ENCODE measurements at places on chromosomes 6 and 20. TPM values are rescaled to one million over a fixed set of nuclear protein-coding genes. Genes with fewer than 3 reads are reported as not detected.

- DNase-seq = no peak
- H3K36me3 ChIP-seq = no peaks in the 10 kb centered on the region
- H3K4me1 ChIP-seq = peaks cover 5% of the 10 kb centered on the region
- no peak overlapping the region for H3K27ac ChIP-seq
- no peaks in the 10 kb centered on the region for H3K27me3 ChIP-seq
Measured at GRCh38 chr6:36651659-36652379, 26.7 kb upstream of the CDKN1A start.

- peaks cover 5% of the 10 kb centered on the region for H3K4me1 ChIP-seq
- DNase-seq = no peak
- no peak overlapping the region for H3K4me3 ChIP-seq
- H3K27ac ChIP-seq = no peak overlapping the region
- peaks cover 47% of the 10 kb centered on the region for H3K27me3 ChIP-seq
Measured at GRCh38 chr20:951384-952169, 35.4 kb upstream of the ANGPT4 start.

- H3K27ac ChIP-seq = no peak overlapping the region
- no peaks in the 10 kb centered on the region for H3K36me3 ChIP-seq
- no peaks in the 10 kb centered on the region for H3K4me1 ChIP-seq
- no peak overlapping the region for H3K4me3 ChIP-seq
- DNase-seq = no peak
Measured at GRCh38 chr6:52293067-52293466, 8.5 kb upstream of the MCM3 start.

The SYNDIG1 gene
- not detected for total RNA-seq

The WDR27 gene
- 20.5 TPM for total RNA-seq

GRCh38 chr20:63823691-63824311 is 7.3 kb downstream of the ZBTB46 start:
- no peak overlapping the region for H3K4me3 ChIP-seq
- no peaks in the 10 kb centered on the region for H3K36me3 ChIP-seq
- no peaks in the 10 kb centered on the region for H3K27me3 ChIP-seq
- H3K4me1 ChIP-seq = no peaks in the 10 kb centered on the region
- H3K27ac ChIP-seq = no peak overlapping the region
- no peak for DNase-seq

DNA sequence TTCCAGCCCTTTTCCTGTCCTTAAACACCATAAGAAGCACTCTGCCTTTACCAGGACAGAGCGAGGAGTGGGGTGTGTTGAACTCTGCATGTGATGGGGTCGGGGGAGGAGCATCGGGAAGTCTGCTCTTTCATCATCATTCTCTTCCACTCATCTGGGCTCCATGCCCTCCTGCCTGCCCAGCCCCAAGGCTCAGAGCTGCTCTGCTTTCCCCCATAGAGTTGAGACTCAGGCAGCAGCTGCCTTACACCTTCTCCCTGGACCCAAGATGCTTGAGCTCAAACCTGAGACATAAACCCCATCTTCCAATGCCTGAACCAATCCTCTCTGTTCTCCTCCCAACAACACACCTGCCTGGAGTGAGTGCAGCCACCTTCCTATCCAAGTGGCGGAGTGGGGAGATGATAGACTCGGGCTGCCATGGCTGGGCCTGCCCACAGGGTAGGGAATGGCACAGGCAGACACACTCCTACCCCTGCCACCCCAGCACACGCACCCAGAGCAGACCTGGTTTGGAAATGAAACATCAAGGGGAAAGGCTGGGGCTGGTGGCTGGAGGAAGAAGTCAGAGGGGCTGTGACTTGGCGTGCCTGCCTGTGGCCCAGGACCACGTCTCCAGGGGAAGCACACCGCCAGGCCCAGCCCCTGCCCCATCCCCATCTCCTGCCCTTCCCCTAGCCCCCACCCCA is 28.4 kb downstream of the TFEB start:
- peaks cover 66% of the 10 kb centered on the region for H3K4me1 ChIP-seq
- H3K27ac ChIP-seq = peak overlapping the region; percentile 81
- no peak overlapping the region for H3K4me3 ChIP-seq
- H3K36me3 ChIP-seq = no peaks in the 10 kb centered on the region
- DNase-seq = no peak
- H3K27me3 ChIP-seq = no peaks in the 10 kb centered on the region

GRCh38 chr20:8721098-8721497 is 347.8 kb upstream of the PLCB4 start:
- no peak overlapping the region for H3K27ac ChIP-seq
- no peaks in the 10 kb centered on the region for H3K36me3 ChIP-seq
- no peak for DNase-seq
- H3K4me1 ChIP-seq = no peaks in the 10 kb centered on the region

The FOXA2 gene
- total RNA-seq = 0.13 TPM

The RAET1G gene
- total RNA-seq = 14.9 TPM

The PREX1 gene
- total RNA-seq = 25.9 TPM

- no peak overlapping the region for H3K27ac ChIP-seq
- H3K4me3 ChIP-seq = no peak overlapping the region
- DNase-seq = no peak
Measured at GRCh38 chr20:24519476-24519875, 50.0 kb downstream of the SYNDIG1 start.

GRCh38 chr6:140252099-140252498 is 877.7 kb upstream of the CITED2 start:
- no peaks in the 10 kb centered on the region for H3K4me1 ChIP-seq
- no peaks in the 10 kb centered on the region for H3K27me3 ChIP-seq
- H3K4me3 ChIP-seq = no peak overlapping the region
- DNase-seq = no peak
- no peak overlapping the region for H3K27ac ChIP-seq
- no peaks in the 10 kb centered on the region for H3K36me3 ChIP-seq

The PTCRA gene
- not detected for total RNA-seq

GRCh38 chr20:44785768-44786167 is 24.6 kb downstream of the RIMS4 start:
- no peak overlapping the region for H3K27ac ChIP-seq
- H3K4me3 ChIP-seq = no peak overlapping the region
- H3K4me1 ChIP-seq = no peaks in the 10 kb centered on the region

DNA sequence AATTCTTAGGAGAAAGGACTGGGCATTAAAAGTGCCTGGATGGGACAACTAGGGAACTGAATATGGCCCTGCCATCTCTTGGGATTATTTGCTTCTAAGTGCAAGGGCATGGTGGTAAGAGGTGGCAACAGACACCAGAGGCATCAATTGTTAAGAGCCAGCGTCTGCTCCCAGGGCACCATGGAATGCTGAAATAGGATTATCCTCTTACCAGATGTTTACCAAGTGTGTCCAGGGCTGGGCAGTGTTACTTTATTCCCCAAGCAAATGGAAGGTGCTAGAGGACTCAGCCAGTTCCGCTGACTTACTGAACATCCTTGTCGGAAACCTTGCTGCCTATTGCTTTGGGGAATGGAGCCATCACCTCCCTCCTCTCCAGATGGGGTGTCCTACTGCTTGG is 273.6 kb upstream of the SUPT3H start:
- H3K4me3 ChIP-seq = no peak overlapping the region
- no peaks in the 10 kb centered on the region for H3K27me3 ChIP-seq
- H3K27ac ChIP-seq = no peak overlapping the region
- H3K36me3 ChIP-seq = no peaks in the 10 kb centered on the region
- H3K4me1 ChIP-seq = peaks cover 5% of the 10 kb centered on the region

- H3K4me3 ChIP-seq = no peak overlapping the region
- H3K27ac ChIP-seq = no peak overlapping the region
- H3K4me1 ChIP-seq = no peaks in the 10 kb centered on the region
- H3K27me3 ChIP-seq = no peaks in the 10 kb centered on the region
Measured at GRCh38 chr20:35866418-35867202, 87.7 kb downstream of the SCAND1 start.

DNA sequence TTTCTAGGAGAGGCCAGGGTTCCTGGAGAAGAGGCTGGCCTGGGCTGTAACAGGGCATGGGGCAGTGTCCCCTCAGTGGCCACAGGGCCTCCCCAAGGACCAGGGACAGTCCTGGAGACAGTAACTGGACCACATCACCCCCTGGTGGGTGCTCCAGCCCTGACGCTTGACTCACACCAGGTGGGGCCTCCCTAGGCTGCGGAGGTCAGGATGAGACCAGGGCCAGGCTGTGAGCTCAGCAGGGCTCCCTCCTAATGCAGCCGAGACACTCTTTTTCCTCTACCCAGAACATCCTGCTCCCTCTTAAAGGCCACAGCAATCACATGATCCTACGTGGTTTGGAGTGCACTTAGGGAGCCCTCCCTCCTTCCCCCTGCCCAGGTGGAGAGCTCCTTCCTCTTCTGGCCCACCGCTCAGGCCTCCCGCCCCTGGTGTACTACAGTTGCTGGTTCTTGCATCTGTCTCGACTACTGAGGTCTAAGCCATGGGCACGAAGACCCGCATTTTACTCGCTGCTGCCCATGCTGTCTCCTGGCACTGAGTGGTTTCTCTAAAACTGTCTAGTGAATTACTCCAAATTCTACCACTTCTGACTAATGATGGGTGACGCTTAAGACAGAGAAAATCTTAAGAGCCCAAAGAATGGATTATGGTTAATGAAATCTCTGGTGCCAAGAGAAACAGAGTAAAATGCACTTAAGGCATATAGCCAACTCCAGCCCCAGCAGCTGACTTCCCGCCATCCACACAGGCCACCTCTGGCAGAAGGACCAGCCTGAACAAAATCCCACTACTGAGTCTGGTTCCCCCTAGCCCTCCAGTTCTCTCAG is 166.1 kb upstream of the CST7 start:
- DNase-seq = no peak
- H3K27ac ChIP-seq = no peak overlapping the region
- H3K4me3 ChIP-seq = no peak overlapping the region
- H3K36me3 ChIP-seq = no peaks in the 10 kb centered on the region

DNA sequence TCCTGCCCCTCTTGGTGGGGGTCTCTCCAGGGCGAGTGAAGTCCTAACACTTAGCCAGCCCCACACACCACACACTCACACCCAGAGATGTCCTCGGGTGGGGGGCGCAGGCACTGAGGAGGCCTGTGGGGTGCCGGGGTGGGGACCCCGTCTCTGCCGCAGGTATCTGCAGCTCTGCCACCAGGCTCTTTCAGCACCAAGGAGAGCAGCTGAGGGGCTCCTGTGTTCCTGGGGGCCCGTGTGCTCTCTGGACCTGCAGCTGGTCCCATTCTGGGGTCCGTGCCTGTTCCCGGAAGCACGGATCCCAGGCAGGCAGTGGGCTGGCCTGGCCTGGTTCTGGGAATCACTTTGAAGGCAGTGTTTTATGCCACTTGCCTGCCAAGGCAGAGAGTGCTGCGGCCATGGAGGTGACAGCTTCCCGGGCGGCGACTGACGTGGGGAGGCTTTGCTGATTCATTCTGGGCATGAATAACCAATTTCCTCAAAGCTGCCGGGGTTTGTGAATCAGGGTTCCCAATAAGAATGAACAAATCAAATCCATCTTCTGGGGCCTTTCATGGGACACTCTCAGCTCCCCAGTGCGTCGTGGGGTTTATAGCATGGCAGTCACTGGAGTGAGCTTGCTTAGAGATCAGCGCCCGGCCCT is 54.4 kb upstream of the SLCO4A1 start:
- H3K27me3 ChIP-seq = no peaks in the 10 kb centered on the region
- no peak overlapping the region for H3K4me3 ChIP-seq
- H3K36me3 ChIP-seq = no peaks in the 10 kb centered on the region

GRCh38 chr6:105775095-105775494 is 311.0 kb upstream of the PRDM1 start:
- H3K4me1 ChIP-seq = no peaks in the 10 kb centered on the region
- H3K36me3 ChIP-seq = no peaks in the 10 kb centered on the region
- no peaks in the 10 kb centered on the region for H3K27me3 ChIP-seq
- no peak overlapping the region for H3K27ac ChIP-seq

- H3K27me3 ChIP-seq = no peaks in the 10 kb centered on the region
- H3K4me3 ChIP-seq = no peak overlapping the region
- no peak overlapping the region for H3K27ac ChIP-seq
- no peak for DNase-seq
- H3K36me3 ChIP-seq = no peaks in the 10 kb centered on the region
Measured at GRCh38 chr6:106186172-106186571, 100.0 kb downstream of the PRDM1 start.

The TFAP2C gene
- 29.6 TPM for total RNA-seq

DNA sequence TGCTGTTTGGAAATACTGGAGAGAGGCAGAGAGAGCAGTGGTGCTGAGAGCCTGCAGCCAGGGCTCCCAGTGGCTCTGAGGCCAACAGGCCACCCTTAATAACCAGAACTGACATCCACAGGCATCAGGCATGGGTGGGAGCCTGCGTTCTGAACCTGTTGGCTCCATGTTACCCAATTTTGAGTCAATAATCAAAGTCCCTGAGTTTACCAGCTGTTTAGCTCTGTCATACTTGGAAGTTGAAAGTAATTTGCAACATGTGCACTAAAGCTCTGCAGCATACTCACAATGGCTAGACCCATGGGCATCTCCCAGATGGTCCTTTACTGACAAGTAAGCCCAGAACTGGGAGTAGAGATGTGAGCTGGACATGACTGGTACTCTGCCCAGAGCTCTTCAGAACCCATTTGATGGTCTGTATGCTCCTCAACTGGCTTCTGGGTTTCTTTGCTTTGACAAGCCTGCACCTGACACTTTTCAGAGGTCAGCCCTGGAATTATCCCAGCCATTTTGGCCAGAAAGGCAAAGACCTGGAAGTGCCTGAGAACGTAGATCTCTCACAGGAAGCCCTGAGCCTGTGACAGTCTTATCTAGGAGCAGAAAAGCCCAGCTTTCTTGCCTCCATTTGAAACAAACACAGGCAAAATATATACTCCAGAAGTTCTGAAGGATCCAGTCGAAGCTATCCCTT is 122.4 kb upstream of the CITED2 start:
- H3K4me3 ChIP-seq = no peak overlapping the region
- H3K27ac ChIP-seq = no peak overlapping the region
- H3K27me3 ChIP-seq = no peaks in the 10 kb centered on the region
- no peaks in the 10 kb centered on the region for H3K36me3 ChIP-seq
- H3K4me1 ChIP-seq = no peaks in the 10 kb centered on the region

The CST7 gene
- 6.1 TPM for total RNA-seq

The CITED2 gene
- 43.4 TPM for total RNA-seq

The CST1 gene
- not detected for total RNA-seq

The MUCL3 gene
- total RNA-seq = 0.57 TPM

The TOX2 gene
- 3.2 TPM for total RNA-seq

DNA sequence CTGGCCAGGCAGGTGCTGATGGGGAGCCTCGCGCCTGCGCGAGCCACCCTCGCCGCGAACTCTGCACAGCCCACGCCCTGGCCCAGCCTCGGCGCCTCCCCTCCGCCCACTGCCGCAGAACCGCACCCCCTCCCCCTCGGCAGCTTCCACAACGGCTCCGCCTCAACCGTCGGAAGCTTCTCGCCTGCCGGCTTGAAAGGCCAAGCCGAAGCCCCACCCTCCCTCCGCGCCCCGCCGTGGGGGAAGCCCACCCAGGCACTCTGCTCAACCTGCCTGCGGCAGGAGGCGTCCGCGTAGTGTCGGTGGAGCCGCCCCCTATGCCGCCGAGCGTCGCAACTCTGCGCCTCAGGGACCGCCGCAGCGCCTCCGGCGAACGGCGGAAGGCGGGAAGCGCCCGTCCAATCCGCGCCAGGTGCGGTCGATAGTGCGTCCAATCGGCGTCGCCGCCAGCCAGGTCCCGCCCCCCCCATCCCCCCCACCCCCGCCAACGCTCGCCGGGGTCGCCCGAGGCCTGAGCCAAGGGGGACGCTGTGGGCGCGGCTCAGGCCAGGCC is at the start of gene SYCP2:
Gene SYCP2, minus strand, starts transcription at position 342 of the 553 bp plus-strand sequence. CDS start 11,224 bp downstream, outside the sequence.
- peaks cover 17% of the 10 kb centered on the region for H3K4me1 ChIP-seq
- DNase-seq = no peak
- no peaks in the 10 kb centered on the region for H3K36me3 ChIP-seq
- peak within 1 kb of the TSS; percentile 83 for H3K27ac ChIP-seq
- no peaks in the 10 kb centered on the region for H3K27me3 ChIP-seq

GRCh38 chr6:7727946-7728854 is 2.3 kb downstream of the BMP6 start:
- peak overlapping the region; percentile 74 for H3K4me3 ChIP-seq
- H3K4me1 ChIP-seq = peaks cover 30% of the 10 kb centered on the region
- H3K27me3 ChIP-seq = no peaks in the 10 kb centered on the region
- DNase-seq = no peak
- no peak overlapping the region for H3K27ac ChIP-seq
- no peaks in the 10 kb centered on the region for H3K36me3 ChIP-seq
